Suppressor macrophage treated with lipopolysaccharide for 4 hours (primary cell): ENCODE measurements at places on chromosomes 4 and X.

DNA sequence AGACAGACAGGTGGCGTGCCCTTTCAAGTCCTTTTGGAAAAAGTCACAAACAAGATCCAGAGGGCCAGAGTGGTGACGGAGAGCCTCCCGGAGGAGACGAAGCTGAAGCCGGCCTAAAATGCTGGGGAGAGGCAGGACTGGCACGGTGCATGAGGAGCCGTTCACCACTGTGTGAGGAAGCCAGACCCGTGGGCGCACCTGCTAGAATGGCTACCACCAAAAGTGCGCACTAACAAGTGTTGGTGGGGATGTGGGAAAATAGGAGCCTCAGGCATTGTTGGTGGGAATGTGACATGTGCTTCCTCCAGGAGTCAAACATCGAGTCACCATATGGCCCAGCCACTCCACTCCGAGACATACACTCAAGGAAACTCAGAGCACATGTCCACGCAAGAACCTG lies 67.4 kb upstream of the HELT start:
- no peak for DNase-seq

DNA sequence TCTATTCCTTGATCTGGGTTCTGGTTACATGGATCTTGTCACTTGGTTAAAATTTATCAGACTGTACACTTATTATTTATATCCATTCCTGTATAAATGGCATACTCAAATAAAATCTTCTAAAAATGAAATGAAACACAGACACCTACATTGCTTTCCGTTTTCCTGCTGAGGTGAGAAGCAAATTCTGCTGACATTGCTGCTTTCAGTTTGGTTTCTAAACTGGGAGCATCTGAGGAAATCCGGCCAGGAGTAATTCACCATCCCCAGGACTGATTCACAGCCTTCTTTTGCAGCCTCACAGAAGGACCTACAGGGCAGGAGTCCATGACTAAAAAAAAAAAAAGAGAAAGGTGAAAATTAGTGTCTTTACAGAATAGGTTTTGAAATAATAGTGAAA lies 93.6 kb downstream of the CORIN start:
- no peak for DNase-seq

GRCh38 chrX:41857670-41858069 lies 65.7 kb downstream of the CASK start:
- no peak for DNase-seq

GRCh38 chr4:183828125-183828524 lies 77.0 kb upstream of the STOX2 start:
- peak; percentile 49 for DNase-seq

GRCh38 chr4:98570151-98570797 lies 88.1 kb downstream of the TSPAN5 start:
- DNase-seq = no peak

DNA sequence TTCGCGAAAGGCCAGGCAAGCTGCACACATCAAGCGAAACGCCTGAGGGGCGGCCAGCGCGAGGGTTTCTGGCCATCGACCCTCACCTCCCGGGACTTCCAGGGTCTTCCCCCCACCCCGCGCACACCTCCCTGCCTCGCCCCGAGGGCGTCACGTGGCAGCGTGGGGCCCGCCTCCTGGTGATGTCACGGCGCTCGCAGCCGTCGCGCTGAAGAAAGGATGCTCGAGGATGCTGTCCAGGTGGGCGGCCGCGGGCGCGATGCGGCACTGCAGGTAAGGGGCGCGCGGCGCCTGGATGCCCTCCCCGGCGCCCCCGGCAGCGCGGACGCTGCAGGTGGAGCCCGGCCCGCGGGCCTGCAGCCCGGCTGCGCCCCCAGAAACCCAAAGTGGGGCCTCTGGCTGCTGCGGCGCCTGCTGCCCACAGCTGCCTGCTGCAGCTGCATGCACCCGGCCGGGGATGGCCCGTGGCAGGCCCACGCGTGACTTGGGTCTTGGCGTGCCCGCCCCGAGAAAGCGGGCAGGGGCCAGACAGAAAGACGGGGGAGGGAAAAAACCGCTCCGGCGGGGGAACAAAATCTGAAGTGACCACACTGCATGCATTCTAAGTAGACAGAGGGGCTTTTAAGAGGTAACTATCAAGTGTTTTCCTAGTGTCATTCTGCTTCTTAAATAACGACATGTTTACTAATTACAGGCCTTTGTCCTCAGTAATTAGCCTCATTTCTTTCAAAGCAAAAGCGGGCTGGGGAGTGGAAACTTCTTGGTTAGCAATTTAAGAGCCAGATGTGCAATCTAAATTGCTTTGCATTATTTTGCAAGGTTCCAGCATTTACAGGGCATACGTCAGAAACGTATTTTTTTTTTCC lies 1.7 kb downstream of the CLCN4 start:
- DNase-seq = no peak

- no peak for DNase-seq
Measured at GRCh38 chrX:96721354-96721753, 36.7 kb downstream of the DIAPH2 start.

DNA sequence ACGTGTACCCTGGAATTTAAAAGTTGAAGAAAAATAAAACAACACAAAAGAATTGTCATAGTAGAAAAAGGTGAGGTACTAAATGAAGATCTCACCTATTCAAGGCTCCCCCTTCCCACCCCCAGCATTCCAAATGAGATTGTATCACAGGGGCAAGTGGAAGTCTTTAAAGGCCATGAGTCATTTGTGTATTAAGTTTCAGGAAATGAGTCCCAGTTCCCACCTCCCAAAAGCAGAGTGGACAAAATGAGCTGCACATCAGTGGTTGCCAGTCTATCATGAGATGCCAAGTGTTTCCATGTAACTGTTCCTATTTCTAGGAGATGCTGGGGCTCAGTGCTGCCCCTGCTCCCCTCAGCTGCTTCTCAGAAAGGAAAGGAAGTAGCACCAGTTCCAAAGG lies 20.1 kb downstream of the ARHGEF9 start:
- DNase-seq = no peak

DNA sequence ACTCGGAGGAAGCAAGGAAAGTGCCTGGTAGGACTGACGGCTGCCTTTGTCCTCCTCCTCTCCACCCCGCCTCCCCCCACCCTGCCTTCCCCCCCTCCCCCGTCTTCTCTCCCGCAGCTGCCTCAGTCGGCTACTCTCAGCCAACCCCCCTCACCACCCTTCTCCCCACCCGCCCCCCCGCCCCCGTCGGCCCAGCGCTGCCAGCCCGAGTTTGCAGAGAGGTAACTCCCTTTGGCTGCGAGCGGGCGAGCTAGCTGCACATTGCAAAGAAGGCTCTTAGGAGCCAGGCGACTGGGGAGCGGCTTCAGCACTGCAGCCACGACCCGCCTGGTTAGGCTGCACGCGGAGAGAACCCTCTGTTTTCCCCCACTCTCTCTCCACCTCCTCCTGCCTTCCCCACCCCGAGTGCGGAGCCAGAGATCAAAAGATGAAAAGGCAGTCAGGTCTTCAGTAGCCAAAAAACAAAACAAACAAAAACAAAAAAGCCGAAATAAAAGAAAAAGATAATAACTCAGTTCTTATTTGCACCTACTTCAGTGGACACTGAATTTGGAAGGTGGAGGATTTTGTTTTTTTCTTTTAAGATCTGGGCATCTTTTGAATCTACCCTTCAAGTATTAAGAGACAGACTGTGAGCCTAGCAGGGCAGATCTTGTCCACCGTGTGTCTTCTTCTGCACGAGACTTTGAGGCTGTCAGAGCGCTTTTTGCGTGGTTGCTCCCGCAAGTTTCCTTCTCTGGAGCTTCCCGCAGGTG lies 637 bp downstream of the AR start:
- no peak for DNase-seq

- DNase-seq = no peak
Measured at GRCh38 chr4:173280998-173281397, 53.2 kb downstream of the HMGB2 start.

DNA sequence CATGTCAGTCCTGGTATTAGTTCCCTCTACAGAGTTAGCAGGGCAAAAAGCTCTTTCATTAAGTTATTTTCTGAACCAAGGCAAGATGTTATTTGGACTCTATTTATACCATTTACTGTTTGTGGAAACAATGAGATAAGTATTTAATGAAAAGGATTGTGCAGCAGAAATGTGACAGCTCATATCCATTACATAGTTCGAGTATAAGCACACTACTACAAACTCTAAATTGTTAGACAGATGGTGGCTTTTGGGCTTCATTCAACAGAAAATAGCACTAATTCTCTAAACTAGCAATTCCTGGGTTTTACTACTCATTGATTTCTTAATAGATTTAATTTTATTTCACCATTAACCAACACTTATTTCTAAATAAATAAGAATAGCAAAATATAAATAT lies 95.2 kb upstream of the ANK2 start:
- no peak for DNase-seq

DNA sequence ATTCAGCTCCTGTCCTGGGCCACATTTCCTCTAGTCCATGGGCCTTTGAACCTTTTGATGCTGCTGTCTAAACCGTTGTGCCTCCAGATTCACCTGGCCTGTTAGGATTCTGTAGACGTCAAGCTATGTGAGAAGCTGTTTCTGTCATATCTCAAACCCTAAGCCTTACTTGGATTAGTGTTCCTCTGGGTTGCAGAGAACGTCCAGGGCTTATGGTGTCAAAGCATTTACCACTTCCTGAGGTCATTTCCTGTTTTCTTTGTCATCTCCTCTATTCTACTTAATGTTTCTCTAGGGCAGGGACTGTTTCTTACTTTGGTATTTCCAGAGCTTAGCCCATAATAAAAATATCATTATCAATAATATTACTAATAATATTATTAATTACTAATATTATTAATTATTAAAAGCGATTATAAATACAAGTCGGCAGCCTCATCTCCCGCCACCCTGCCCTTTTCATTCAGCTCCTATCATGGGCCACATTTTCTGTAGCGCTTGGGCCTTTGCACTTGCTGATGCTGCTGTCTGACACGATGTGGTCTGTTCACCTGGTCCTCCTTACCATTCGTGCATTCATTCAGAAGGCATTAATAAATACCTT lies 19.1 kb downstream of the PRIMPOL start:
- DNase-seq = peak; percentile 38

GRCh38 chr4:184487503-184487902 lies 13.2 kb upstream of the IRF2 start:
- DNase-seq = no peak

DNA sequence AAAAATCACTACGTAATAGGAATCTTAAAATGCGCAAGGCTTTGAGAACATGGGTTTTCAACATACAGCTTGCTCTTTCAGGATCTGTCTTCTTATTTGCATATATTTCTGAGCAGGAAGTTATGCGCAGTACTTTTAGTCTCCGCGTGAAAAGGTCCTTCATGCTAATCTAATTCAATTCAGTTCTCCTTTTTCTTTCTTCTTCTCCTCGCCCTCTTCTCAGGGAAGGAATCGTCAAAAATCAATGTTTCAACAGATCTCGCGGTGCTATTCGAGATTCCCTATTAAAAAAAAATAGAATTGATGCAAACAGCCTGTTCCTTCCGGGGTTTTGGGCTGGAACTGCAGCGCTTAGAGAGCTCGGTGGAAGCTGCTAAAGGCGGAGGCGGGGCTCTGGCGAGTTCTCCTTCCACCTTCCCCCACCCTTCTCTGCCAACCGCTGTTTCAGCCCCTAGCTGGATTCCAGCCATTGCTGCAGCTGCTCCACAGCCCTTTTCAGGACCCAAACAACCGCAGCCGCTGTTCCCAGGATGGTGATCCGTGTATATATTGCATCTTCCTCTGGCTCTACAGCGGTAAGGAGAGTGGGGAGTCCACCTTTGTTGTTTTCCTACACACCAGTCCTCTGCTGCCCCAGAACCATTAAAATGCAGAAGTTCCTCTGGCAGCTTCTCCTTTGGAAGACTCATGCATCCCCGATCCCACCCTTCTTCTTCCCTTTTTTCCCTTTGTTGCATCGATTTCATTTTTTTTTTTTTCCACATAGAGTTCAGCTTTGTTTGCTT lies at the start of the genes HMGN5 and SH3BGRL:
Gene HMGN5, minus strand, starts transcription at position 243 of the 785 bp plus-strand sequence. CDS start 80,364 bp downstream, outside the sequence.
Gene SH3BGRL, plus strand, starts transcription at position 432 of the 785 bp plus-strand sequence. Its CDS starts 99 bp downstream, at position 531.
- DNase-seq = peak; percentile 82

GRCh38 chr4:94414907-94415306 lies 36.8 kb upstream of the PDLIM5 start:
- no peak for DNase-seq

- DNase-seq = no peak
Measured at GRCh38 chrX:100328351-100328750, 81.7 kb downstream of the PCDH19 start.

DNA sequence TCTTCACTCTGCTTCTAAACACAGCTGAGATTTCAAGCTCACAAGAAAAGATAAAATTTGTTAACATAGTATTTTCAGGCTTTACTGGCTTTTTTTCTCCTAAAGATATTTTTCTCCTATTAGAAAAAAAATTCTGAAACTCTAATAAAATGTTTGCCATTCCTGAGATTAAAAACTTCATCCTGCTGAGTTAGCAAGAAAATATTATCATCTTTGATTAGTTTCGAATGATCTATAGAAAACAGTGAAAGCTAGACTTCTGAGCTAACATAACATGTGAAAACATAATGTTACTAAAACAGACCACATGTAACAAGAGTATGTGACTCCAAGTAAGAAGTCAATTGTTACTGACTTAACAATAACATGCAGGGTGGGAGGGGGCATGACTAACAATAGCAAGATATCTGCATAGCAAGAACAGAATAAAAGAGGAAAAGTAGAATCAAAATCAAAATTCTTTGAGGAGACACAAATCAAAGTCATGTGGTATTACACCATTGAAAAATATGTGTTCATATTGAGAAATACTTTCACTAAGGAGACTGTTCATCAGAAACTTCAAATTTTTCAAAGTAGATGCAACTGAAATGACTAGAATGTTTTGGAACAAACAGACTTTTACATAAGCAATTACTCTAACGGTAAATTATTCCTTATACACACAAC lies 14.5 kb downstream of the TBCK start:
- no peak for DNase-seq

GRCh38 chr4:146340798-146341197 lies 126.5 kb downstream of the REELD1 start:
- DNase-seq = peak; percentile 26

DNA sequence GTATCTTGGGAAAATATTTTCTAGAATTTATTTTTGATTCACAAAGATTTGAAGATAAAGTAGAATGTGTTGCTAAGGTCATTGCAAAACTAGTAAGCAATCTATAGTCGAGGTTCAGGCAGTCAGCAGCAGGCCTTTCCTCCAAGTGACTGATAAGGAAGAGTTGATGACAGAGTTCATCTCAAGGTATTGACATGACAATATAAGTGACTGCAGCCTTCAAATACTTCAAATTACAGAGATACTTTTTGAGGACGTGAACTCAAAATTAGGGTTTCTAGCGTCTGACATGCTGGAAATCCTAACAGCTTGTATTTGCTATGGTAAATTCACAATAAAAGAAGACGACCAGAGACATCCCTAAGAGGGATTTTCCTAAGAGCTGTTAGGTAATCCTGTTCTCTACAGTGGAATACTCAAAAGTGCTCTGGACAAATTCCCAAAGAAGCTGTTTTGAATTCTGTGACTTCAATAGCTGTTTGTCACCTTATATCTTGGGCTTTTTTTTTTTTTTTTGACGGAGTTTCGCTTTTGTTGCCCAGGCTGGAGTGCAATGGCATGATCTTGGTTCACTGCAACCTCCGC lies 7.4 kb downstream of the ARHGAP10 start:
- DNase-seq = no peak

- peak; percentile 12 for DNase-seq
Measured at GRCh38 chr4:2891294-2891693, 47.6 kb downstream of the ADD1 start.

GRCh38 chrX:74835566-74835965 lies 89.7 kb downstream of the NEXMIF start:
- no peak for DNase-seq
